ENCODE measurements at places on chromosomes 1 and 21.

- DNase-seq, result no peak
Measured at GRCh38 chr1:201890223-201890622, 1.5 kb downstream of the SHISA4 start.

DNA sequence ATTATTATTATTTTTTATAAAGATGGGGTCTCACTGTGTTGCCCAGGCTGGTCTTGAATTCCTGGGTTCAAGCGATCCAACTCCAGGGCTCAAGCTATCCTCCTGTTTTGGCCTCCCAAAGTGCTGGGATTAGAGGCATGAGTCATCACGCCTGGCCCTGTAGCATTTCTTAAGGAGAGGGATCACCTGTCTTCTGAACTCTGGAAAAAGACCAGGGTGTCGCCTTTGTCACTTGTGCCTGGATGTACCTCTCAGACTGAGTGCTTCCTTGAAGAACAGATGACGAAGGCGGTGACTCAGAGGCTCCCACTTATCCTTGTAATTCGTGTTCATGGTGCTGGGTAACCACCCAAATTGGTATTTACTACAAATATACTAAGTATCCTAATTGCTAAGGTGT lies 2.4 kb upstream of the CGN start:
- DNase-seq, result no peak

GRCh38 chr1:78540048-78540447 lies 49.3 kb downstream of the PTGFR start:
- DNase-seq, result no peak

- DNase-seq, result no peak
Measured at GRCh38 chr1:9593492-9594465, 5.1 kb downstream of the TMEM201 start.

- no peak for DNase-seq
Measured at GRCh38 chr1:82441402-82441801, 640.7 kb downstream of the ADGRL2 start.

DNA sequence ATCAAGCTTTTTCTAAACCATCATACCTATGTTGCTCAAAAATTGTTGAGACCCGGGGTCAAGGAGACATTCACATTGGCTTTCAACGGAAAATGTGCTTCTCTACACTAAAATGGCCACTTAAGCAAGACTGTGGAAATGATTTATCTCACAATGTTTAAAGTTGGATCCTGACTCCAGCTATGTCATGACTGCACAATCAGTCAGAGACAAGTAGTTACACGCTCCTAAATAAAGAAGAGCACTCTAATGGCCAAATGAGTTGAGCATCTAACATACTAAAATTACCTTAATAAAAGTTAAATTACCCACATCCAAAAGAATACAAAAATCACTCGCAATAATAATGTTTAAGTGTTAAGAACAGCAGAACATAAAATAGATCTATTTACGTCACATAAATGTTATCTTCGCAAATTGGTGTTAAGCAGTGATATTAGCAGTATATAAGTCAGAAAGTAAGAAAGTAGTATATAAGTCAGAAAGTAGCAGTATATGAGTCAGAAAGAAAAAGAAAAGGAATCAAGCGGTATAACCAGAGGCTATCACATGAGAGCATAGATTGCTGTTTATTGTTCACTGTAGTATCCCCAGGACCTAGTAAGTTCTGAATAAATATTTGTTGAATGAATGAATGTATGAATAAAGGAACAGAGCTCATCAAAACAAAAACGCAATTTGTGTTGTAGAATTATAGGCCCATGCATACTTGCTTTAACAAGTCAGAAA lies 28.4 kb downstream of the ZNF281 start:
- no peak for DNase-seq

DNA sequence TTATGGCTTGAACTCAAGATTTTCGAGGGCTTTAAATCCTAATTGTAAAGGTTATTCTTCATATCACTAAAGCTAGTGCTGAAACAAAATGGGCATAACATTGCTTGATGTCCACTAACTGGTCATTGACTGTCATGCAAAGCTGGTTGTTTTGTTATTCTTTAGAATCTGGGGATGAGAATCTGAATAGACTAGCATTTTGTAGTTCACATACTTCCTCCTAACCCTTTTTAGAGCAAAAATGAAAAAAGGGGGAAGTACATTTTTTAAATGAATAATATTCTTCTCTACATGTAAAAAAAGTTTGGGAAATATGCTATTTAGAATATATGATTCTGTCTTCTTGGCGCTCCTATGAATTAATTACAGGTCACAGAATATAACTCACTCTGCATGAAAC lies 72.2 kb upstream of the HMCN1 start:
- no peak for DNase-seq

DNA sequence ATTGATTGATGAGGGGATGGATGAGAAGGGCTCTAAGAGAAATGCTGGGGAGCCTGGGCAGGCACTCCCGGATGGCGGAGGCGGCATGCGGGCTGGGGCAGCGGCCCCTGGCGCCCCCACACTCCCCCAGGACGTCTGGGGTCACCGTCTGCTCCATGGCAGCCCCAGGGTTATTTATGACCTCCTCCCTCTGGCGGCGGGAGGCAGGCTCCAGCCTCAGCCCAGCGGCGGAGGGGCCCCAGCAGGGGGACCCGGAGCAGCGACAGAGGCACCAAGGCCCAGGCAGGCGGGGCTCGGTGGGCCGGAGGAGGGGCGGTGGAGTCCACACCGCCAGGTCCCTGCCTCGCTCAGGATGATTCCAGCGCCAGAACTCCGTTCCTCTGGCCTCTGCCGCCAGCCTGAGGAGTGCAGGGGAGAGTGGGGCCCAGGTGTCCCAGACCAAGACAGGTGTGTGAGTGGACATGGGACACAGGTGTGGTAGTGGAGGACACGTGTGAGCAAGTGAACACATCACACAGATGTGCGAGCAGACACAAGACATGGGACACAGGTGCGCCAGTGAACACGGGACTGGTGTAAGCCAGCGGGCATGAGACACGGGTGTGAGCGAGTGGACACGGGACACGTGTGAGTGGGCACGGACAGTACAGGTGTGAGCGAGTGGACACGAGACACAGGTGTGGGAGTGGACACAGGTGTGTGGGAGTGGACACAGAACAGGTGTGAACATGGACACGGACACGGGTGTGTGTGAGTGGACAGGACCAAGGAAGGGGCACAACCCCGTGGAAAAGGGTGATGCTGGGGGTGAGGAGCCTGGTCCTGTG lies 2.5 kb upstream of the SAMD11 start:
- peak; percentile 25 for DNase-seq
